ENCODE measurements at places on chromosomes 12 and 14.

- DNase-seq = peak; percentile 82
Observed at GRCh38 chr12:93766796-93767523, 89.8 kb downstream of the CRADD start.

- no peak for DNase-seq
Observed at GRCh38 chr14:51185754-51186153, 54.3 kb upstream of the TMX1 start.

DNA sequence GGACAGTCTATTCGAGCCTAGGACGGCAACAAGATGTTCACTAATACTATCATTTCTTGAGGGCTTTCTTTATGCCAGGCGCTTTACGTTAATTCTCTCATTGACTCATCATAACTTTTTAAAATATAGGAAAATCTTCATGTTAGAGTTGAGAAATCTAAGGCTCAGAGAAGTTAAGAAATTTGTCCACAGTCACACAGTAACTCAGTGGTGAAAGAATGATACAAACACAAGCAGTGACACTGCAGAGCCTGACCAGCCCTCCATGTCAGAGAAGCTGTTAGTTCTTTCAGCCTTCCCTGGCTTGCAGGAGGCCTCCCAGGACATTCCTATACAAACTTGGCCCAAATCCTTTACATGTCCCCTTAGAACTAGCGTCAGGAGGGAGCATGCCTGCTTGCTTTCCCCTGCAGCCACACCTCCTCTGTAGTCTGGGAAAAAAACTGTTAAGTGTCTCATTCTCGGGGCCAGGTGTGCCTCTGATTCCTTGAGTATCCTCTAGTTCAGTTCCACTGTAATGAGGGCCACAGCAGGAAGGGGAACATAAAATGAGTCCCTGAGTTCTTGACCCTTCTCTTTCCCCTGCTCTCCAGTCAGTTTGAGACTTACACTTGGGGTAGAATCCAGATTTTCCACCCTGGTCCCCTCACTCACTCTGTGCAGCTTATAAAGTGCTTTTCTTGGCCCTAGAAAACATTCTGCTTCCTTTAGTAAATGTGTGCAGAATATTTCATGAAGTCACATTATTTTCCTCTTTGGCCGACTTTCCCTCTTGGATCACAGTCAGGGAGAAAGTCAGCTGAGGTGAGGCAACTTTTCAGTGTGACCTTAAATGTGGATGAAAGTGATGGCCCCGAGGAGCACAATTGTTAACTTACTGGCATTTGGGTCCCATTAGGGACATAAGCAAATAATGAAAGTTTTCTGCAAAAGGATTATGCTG, 152.2 kb upstream of the HIF1A start:
- DNase-seq = no peak

GRCh38 chr12:121600702-121601336, 20.0 kb upstream of the KDM2B start:
- DNase-seq = no peak

- DNase-seq = no peak
Observed at GRCh38 chr12:89863493-89863938, 154.9 kb upstream of the ATP2B1 start.

- DNase-seq = no peak
Observed at GRCh38 chr12:131090274-131091210, 136.8 kb downstream of the ADGRD1 start.

- no peak for DNase-seq
Observed at GRCh38 chr12:62306569-62307530, 46.6 kb downstream of the USP15 start.

GRCh38 chr14:34437729-34438080, 24.3 kb downstream of the SPTSSA start:
- no peak for DNase-seq

- DNase-seq = no peak
Observed at GRCh38 chr12:9632766-9633165, 25.1 kb upstream of the KLRB1 start.

DNA sequence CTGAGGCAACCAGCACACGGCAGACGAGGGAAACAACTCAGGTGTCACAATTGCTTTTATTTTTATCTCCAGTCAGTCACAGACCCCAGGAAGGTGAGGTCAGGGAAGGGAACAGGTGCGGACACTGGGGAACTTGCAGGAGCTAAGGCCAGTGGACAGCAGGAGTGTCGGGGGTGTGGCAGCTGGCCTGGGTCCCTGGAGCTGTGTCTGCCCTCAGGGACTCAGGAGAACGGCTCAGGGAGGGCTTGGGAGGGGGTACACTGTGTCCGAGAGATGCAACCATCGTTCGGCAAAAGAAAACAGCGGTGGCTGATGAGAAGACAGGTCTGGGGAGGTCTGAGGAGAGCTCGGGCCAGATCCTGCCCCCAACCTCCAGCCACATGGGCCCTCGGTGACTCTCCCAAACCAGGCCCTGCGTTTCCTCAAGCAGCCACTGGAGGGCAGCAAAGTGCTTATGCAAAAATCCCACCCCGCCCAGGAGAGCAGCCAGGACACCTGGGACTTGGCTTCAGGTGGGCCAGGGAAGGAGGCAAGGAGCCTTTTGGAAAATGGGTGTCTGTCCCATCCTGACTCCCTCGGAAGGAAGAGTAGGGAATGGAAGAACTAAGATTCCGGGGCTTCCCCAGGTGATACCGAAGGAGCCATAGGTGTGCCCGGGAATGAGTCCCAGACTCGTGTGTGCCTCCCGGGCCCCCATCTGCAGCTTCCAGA, 24.1 kb upstream of the BCDIN3D start:
- DNase-seq = peak; percentile 65

DNA sequence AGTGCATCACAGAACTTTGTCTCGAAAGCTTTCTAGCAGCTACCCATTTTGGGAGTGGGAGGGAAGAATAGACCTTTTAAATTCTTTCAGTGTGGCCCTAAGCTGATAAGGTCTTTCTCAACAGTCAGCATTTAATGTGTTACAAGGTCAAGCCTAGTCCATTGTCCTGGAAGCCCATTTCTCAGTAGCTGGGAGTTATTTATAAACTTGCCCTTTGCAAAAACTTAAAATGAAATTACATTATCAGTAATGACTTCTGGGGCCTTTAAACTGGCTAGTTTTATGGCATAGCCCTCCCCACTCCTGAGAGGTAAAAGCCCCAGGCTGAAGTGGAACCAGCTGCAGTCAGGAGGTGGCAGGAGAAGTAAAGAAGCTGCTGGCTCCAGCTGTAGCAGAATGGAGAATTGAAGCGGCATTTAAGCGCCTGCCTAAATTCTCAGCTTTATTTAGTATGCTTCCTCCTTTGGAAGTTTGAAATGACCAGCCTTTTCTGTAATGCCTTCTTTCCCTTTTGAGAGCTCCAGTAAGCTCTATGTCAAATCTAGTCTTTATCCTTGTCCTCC, 12.4 kb downstream of the COPZ1 start:
- DNase-seq = no peak

DNA sequence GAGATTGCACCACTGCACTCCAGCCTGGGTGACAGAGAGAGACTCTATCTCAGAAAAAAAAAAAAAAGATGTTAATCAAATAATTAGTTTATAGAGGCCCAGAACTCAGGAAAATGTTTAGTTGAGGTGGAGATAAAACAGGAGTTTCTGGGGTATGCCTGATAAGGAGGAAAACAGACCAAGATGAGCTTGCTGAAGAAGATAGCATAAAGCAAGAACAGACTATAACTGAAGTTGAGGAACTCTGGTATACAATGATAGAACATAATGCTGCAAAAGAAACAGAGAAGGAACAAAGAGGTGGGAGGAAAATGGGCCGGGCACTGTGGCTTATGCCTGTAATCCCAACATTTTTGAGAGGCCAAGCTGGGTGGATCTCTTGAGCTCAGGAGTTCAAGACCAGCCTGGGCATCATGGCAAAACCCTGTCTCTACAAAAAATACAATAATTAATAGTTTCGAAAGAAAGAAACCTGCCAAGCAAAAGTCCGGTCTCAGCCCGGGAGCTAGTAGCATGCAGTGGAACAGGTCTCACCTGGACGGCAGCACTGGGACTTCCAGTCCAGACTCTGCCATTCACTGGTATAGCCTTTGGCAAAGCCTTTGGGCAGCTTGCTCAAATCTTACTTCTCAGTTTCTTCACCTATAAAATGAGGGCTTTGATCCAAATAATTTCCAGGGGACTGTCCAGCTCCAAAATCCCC, 25.4 kb downstream of the SLC35E3 start:
- DNase-seq = no peak

GRCh38 chr12:64891629-64892028, 67.2 kb downstream of the TBC1D30 start:
- DNase-seq = no peak

- DNase-seq = no peak
Observed at GRCh38 chr14:32412532-32412931, 83.4 kb downstream of the AKAP6 start.

GRCh38 chr12:70508178-70508577, 129.1 kb downstream of the PTPRB start:
- DNase-seq = no peak

- peak; percentile 76 for DNase-seq
Observed at GRCh38 chr12:27610374-27610773, 85.9 kb upstream of the REP15 start.

DNA sequence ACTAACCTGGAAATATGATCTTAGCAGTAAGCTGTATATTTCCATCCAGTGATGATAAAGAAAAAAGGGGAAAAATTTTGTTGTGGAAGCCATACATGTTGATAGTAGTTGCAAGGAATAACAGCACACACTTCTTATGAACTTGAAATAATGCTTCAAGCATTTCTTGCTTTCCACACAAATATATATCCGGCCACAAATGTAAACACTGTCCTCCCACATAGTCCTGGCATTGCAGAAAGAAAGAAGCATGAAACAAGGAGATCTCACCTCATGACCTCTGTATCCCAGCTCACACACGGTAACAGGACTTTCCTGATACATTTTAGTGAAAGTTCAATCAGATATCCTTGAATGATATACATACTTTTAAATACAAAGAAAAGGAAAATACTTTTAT, 56.0 kb downstream of the LLPH start:
- DNase-seq = peak; percentile 9

- DNase-seq = no peak
Observed at GRCh38 chr12:92058664-92059063, 87.0 kb downstream of the BTG1 start.

DNA sequence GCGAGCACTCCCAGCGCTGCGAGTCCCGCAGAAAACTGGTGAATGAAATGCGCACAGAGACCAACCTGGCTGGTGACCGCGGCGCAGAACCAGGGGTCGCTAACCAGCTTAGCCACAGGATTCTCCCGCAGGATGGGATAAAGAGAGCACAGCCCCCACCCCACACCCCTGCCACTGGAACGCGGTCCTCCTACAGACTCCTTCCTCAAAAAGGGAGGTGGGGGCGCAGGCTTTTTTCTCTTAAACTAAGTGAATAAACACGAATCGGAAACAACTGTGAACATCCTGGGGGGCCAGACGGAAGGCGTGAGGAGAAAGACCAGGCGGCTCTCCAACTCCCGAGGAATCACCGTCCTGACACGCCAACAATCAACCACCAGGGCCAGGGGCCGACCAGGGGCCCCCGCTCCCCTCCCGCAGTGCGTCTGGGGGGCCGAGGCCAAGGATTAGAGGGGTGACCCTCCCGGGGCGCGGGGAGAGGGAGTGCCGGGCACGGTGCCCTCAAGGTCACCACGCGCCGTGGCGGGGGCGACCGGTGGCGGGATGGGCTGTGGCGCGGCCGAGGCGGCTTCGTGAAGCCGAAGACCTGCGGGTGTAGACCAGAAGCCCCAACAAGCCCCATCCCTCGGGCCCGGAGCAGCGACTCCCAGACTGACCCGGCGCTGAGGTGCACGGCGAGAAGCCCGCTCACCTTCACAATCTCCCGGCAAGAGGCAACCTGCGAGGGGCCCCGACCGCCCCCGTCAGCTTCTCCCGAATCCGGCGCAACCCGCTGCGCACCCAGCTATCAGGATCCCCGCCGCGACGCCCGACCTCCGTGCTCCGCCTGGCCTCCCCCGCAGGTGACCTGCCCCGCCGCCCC, 704 bp downstream of the ATP2B1 start:
- DNase-seq = peak; percentile 37

DNA sequence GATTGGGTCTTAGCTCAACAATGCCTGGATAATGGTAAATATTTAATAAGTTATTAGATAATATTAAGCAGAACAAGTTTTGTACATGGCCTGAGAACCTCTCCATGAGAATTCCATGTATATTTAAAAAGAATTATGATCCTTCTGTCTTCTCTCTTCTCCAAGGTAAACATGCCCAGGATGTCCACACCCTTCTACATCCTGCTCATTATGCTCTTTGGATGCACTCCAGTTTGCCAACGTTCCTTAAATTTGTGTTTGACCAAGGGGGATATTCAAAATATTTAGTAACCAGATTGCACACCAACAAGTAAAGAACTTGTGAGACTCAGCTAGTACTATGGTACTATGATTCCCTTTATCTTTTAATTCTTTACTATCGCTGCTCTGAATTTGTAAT, 44.8 kb upstream of the ERGIC2 start:
- DNase-seq = no peak

DNA sequence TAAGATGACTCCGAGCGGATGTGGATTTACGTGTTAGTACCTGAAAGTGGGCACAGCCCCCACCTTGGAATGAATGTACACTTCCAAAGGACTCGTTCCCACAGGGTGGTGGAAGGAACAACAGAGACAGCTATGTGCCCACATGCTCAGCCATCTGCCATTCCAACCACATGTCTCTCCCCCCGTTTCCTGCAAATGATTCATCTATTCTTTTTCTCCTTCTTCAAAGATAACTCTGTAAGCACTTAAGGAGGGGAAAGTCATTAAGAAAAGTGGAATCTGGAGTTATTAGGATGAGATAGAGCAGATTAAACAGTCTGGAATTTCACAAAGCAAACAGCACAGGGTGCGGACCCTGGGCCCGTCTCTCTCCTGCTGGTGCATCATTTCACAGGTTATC, 18.5 kb upstream of the DUSP6 start:
- peak; percentile 74 for DNase-seq

DNA sequence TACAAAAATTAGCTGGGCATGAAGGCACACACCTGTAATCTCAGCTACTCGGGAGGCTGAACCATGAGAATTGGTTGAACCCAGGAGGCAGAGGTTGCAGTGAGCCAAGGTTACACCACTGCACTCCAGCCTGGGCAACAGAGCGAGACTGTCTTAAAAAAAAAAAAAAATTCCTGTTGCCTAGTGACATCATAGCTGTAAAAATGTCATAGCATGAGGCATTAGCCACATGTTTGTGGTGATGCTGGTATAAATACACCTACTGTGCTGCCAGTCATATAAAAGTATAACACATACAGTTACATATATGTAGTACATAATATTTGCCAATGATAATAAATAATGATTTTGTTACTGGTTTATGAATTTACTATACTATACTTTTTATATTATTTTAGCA, 22.2 kb downstream of the SLC41A2 start:
- DNase-seq = no peak

DNA sequence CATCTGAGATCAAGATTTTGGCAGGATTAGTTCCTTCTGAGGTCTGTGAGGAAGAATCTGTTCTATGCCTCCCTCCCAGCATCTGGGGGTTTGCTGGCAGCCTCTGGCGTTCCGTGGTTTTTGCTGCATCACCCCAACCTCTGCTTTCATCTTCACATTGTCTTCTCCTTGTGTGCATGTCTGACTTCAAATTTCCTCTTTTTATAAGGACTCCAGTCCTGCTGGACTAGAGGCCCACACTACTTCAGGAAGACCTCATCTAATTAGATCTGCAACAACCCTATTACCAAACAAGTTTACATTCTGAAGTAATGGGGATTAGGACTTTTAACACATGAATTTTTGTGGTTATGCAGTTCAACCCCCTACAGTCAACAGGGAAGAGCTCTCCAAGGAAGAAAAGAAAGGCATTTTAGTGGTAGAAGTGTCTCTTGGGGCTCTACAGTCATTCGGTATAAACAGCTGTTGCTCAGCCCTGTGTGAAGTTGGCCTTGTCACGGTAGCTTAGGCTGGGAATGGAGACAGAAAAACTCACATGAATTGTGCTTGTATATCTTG, 89.7 kb downstream of the CAND1 start:
- peak; percentile 97 for DNase-seq

All from fibroblast of upper back skin (primary cell).